Activated naive CD4-positive, alpha-beta T cell treated with anti-CD3 and anti-CD28 coated beads, Interleukin-2, amount 10 ng/mL, durations not matched to agents 7 days and 5 days (primary cell): ENCODE measurements at places on chromosomes 3 and 15.

DNA sequence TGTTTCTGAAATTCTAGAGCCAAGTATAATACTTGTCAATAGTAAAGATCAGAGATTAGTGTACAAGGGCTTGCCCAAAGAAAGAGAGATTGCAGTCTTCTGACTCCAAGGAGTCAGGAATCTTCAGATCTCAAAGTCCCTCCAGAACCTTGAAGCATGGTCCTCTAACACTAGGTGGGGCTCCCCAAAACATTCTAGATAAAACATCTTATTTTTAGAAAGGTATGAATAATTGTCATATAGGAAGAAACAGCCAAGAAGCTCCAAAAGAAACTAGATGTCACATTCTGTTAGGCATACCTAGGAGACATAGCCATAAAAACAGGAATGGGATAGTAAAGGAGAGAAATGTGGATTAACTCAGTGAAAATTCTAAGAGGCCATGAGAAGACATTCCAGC lies 10.7 kb downstream of the MUC13 start:
- peaks cover 35% of the 10 kb centered on the region for H3K27me3 ChIP-seq
- no peak for DNase-seq
- no peaks in the 10 kb centered on the region for H3K36me3 ChIP-seq
- H3K4me3 ChIP-seq: no peak overlapping the region

DNA sequence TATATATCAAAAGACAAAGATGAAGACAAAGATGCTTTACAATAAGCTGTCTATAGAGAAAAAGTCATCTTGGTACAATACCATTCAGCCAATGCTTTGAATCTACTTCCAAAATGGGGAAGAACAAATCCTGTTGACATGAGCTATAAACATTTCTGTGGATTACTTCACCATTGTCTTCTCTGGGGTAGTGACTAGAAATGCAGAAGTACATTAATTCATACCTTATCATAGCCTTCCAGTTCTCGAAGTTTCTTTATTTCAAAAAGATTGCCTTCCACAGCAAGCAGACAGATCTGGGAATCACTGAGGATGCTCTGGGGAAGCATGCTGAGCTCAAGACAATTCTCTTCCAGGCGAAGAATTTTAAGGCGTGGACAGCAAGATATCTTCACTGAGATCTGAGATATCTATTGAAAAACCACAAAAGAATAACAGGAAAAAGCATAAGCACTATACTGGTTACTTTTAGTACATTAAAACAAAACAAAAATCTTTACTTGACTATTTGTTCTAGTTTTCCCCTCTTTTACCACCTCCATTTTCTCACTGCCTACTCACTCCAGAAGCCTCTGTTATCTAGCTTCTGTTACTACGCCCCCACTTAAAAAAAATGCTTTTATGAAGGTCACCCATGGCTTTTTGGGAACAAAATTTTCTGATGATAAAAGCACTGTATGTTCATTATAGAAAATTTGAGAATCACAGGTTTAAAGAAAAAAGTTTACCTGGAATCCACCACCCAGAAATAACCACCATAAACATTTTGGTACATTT lies 3.6 kb downstream of the LRRC57 start:
- DNase-seq: no peak
- H3K27ac ChIP-seq: peak overlapping the region; percentile 37
- H3K36me3 ChIP-seq: peaks cover 46% of the 10 kb centered on the region

- no peaks in the 10 kb centered on the region for H3K36me3 ChIP-seq
- no peak for DNase-seq
- no peak overlapping the region for H3K27ac ChIP-seq
- no peak overlapping the region for H3K4me3 ChIP-seq
- H3K27me3 ChIP-seq: no peaks in the 10 kb centered on the region
- H3K4me1 ChIP-seq: no peaks in the 10 kb centered on the region
Measured at GRCh38 chr3:117356091-117356705, 646.6 kb downstream of the TUSC7 start.

DNA sequence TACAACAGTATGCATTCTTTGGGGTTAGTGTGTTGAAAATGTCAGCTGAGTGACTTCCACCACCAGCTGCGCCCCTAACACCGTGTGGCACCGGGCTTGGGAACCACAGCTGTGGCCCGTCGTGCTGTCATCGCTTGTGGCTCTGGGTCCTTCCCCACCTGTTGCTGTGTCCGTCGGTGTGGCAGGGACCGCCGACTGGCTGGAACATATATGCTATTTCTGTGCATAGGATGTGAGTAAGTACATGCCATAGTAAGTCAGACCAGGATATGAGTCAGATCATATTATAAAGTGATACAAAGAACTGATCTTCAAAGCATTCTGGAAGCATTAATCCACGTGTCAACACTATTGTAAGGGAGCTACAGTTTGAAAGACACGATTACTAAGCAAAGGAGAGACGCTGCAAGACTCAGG lies 31.9 kb downstream of the EHD4 start:
- peak; percentile 43 for DNase-seq
- no peak overlapping the region for H3K4me3 ChIP-seq
- H3K27me3 ChIP-seq: no peaks in the 10 kb centered on the region
- H3K27ac ChIP-seq: peak overlapping the region; percentile 83
- H3K4me1 ChIP-seq: peaks cover 52% of the 10 kb centered on the region

- DNase-seq: no peak
- H3K4me3 ChIP-seq: no peak overlapping the region
- peaks cover 34% of the 10 kb centered on the region for H3K4me1 ChIP-seq
- H3K27ac ChIP-seq: no peak overlapping the region
Measured at GRCh38 chr3:97979610-97980009, 7.4 kb upstream of the RIOX2 start.

- no peak overlapping the region for H3K27ac ChIP-seq
- no peaks in the 10 kb centered on the region for H3K27me3 ChIP-seq
- no peak for DNase-seq
- H3K4me3 ChIP-seq: no peak overlapping the region
- H3K4me1 ChIP-seq: no peaks in the 10 kb centered on the region
Measured at GRCh38 chr15:87326269-87326668, 930.3 kb downstream of the NTRK3 start.
